Stimulated activated CD4-positive, alpha-beta T cell treated with anti-CD3 and anti-CD28 coated beads, TNF-alpha, amount 100 ng/mL, for 1 hour (primary cell): ENCODE measurements at places on chromosomes 2 and 18.

GRCh38 chr18:24586662-24587360 is 126.4 kb downstream of the HRH4 start:
- DNase-seq, result no peak

DNA sequence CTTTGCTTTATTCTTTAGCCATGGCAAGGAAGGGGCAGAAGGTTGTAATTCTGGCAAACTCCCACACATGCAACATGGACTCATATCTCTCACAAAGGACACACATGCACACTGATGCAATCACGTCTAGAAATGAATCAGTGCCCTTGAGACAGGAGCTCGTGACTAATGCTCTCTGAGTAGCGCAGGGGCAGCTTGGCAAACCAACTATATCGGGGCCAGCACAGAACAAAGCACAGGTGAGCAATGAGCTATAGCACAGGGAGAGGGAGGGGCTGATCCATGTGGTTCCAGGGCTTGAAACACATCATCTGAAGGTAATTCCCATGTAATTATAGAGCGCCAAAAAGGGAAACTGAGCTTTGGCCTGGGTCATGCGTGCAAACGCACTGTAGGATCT is 165.2 kb upstream of the KLF7 start:
- DNase-seq, result no peak

DNA sequence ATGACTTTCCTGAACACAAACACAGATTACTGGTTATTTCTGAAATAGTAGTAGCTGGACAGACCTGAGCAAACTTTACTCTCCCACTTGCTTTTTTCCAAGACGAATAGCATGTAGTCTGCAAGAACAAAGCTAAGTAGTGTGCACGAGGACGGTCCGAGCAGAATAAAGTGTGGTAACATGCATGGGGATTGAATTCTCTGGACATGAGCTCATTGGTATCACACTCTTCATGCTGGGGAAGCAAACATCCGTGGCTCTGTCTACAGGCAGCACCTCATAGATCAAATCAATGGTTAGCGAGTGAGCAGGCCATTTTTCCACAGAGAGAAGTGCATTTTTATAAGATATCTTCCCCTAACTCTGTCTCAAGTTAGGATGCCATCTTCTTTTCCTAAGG is 164.8 kb upstream of the STK17B start:
- no peak for DNase-seq

DNA sequence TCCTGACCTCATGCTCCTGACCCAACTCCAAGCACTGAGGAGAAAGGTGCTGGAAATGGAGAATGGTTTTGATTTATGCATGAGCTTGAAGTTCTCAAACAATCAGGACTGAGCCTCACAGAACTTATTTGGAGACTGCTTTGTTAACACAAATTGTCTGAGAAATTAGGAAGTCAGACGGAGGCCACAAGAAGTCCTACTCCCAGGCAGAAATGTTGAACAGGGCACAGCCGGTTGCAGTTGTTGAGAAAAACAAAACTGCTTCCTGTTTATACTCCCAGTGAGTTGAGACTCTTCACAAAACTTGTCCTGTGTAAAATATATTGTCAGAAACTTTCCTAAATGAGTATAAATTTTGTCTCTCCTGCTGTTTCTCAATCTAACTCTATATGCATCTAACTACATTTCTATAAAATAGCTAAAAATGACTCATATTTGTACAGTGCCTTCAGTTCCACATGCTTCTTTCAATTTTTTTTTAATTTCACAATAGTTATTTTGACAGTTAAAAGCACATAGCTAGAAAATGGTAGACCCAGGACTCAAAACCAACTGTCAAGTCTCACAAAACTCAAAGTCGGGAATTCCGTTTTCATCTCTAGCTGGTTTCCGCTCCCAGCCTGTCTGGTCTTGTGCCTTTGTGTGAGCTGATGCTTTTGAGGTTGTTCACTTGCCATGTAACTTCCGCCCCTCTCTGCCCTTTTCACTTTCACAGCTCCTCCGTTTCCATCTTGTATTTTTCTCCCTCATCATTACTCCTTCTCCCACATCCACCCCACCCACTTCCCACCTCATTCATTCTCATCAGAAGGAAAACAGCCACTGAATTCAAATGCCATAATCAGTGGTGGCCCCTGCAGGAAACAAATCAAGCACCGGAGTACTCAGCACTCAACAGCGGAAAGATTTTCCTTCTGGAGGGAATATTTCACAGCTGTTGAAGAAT is 215.0 kb downstream of the SUCLG1 start:
- DNase-seq, result no peak

- no peak for DNase-seq
Measured at GRCh38 chr2:186637497-186637800, 47.6 kb downstream of the ITGAV start.

DNA sequence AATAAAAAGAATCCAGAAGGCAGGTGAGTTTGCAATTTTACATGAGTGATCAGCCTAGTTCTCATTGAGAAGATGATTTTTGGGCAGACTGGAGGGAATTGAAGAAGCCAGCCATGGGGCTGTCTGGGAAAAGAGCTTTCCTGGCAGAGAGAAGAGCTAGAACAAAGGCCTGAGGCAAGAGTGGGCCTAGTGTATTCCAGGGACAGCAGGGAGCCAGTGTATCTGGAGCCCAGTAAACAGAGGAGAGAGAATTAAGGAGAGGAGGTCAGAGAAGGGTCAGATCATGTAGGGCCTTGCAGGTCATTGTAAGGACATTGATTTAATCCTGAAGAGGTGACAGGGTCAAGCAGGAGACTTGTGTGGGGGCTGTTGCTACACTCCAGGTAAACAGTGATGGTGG is 195.8 kb downstream of the SATB2 start:
- no peak for DNase-seq

- no peak for DNase-seq
Measured at GRCh38 chr2:233832869-233833311, 21.4 kb downstream of the HJURP start.

DNA sequence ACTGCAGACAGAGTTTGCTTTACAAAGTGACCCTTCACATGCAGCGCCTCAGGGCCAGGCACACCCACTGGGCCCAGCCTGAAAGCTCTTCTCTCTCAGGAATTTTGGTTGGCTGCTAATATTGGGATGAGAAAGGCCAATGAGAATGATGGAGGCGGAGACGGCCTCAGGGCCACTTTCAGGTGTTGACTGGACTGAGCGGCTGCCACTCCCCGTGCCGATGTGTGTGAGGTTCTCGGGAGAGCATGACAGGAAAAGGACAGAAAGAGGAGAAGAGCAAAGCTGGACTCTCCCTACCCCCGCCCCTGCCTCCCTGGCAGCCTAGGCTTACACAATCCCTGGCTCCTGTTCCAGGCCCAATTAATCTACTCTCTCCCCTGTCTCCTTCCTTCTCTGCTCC is 155.7 kb downstream of the CELF4 start:
- no peak for DNase-seq

DNA sequence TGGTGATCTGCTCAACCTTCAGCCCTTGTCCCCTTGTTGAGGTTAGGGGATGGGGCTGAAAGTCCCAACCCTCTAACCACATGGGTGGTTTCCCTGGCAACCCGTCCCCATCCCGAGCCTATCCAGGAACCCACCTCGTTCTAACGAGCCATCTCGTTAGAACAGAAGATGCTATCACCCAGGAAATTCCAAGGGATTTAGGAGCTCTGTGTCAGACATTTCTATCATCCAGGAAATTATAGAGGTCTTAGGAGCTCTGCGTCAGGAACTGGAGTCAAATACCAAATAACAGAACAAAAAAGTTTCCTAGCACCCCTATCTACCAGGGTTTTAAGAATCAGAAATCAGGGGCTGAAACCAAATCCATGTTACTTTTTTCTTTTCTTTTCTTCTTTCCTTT is 90.3 kb upstream of the LCLAT1 start:
- DNase-seq, result no peak

DNA sequence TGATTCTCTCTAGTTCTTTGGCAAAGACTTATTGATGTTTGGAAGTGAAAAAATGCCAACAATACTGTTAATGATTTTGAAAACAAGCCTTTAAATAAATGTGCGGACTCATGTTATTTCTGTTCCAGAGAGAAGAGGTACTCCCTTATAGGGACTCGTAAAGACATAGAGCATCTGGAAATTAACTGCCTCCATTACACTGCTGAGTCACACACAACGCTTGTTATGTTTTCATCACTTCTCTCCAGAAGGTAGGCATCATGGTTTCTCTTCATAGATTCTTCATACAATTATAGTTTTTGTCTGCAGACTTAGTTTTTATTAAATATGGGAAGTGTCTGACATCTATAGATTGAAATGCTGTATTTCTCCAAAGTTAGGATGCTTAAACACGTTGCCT is 302.5 kb upstream of the EPC2 start:
- DNase-seq, result no peak

DNA sequence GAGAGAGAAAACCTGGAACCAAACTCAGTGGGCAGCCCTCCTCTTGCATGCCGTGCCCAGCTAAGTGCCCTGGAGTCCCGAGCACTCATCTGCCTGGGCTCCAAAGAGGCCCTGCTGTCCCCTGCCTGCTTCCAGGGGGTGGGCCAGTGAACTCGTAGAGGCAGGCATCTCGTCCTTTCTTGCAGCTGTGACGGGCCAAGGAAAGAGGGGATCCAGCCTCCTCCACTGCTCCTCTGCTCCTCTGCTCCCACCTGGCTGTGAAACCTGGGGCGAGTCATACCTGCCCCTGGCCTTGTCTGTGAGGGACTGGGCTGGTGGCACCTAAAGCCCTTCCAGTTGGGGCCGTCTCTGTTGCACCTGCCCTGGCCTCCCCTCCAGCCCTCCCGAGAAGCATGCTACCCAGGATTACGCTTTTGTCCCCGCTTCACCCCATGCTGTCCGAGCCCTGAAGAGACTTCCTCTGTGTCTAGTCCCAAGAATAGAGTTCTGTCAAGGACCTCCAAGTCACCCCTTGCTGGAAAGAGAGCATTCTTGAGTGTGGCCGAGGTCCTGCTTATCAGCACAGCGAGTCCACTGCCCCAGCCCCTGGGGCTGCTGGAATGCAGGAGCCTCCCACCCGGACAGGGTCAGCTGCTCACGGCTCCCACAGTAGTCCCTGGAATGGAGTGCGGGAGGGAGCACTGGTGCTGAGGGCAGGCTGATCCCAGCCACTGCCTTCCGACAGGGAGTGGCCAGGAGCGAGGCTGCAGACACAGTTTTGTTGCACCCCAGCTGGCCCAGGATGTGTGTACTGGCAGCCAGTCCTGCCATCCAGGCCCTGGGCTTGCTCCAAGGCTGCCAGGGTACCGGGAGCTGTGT is 14.3 kb downstream of the KCNK3 start:
- DNase-seq, result no peak

GRCh38 chr2:199485732-199486335 is 28.1 kb upstream of the SATB2 start:
- DNase-seq, result no peak

- no peak for DNase-seq
Measured at GRCh38 chr18:45324495-45325113, 290.7 kb upstream of the SLC14A2 start.

- DNase-seq, result no peak
Measured at GRCh38 chr2:141703501-141703900, 427.3 kb downstream of the LRP1B start.

DNA sequence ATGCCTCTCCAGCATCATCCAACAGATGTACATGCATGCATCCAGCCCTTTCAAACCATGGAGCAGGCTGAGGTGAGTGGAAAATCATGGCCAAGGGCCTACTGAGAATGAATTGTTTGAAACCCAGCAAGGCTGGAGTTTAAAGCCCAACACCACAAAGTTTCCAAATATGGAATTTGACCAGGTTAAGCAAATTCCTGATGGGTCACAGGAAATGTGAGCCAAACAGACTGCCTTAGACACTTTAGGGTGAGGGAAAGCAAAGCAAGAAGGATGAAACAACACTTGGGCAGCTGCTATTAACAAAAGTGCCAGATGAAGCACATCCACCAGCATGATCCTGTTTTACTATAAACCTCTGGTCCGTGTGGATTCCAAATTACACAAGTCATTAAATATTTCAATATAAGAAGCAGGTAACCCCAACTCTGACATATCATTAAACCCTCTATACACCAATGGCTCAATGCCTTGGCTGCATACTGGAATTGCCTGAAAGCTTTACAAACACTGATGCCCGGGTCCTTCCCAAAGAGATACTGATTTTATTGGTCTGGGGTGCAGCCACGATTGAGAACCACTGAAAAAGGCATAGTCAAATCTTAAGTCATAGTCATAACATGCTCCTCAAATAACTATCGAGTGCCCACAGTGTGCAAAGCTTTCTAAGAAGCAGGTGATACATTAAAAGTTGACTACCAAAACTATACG is 9.1 kb downstream of the KLF7 start:
- no peak for DNase-seq

- DNase-seq, result no peak
Measured at GRCh38 chr18:8826971-8827370, 121.6 kb downstream of the MTCL1 start.

DNA sequence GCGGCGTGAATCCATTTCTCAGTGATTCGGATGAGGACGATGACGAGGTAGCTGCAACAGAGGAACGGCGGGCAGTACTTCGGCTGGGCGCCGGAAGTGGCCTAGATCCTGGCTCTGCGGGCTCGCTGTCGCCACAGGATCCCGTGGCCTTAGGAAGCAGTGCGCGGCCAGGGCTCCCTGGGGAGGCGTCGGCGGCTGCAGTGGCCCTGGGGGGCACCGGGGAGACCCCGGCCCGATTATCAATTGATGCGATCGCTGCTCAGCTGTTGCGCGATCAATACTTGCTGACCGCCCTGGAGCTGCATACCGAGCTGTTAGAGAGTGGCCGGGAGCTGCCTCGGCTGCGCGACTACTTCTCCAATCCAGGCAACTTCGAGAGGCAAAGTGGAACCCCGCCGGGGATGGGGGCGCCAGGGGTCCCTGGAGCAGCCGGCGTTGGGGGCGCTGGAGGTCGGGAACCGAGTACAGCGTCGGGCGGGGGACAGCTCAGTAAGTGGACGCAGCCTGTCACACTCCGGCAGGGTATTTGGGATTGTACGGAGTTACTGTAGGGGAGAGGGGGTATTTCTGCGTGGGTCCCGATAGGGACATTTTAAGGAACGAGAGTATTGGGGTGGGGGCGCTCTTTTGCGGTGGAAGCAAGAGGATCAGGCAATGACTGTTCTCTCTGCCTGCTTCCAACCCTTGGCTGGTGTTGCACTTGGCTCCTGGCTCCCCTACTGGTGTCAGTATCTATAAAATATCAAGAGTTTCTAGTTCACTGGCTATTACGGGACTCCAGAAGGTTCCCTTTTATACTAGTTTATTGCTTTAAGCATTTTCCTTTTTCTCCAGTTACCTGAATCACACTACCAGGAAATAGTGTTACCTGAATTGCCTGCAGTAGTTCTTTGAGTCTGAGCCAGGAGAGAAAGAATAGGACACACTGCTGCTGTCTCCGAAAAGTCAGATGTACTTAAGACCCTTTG is 772 bp downstream of the RELCH start:
- no peak for DNase-seq

- no peak for DNase-seq
Measured at GRCh38 chr2:204049635-204050034, 113.1 kb downstream of the ICOS start.
